ENCODE measurements at places on chromosomes 5 and 9. TPM values are rescaled to one million over a fixed set of nuclear protein-coding genes. Genes with fewer than 3 reads are reported as not detected.

GRCh38 chr5:82534986-82535385, 256.8 kb upstream of the RPS23 start:
- no peak for DNase-seq

Gene HMMR
- polyA plus RNA-seq: 19.7 TPM

GRCh38 chr9:4984171-4984620, 876 bp upstream of the JAK2 start:
- DNase-seq: no peak

Gene FAM169A
- polyA plus RNA-seq: 17.8 TPM

Gene CARD9
- polyA plus RNA-seq: 2.4 TPM

Gene NUTM2F
- polyA plus RNA-seq: not detected

GRCh38 chr5:10073441-10074104, 176.1 kb downstream of the ATPSCKMT start:
- DNase-seq: no peak

- no peak for DNase-seq
Observed at GRCh38 chr9:5631026-5631425, 2.1 kb downstream of the RIC1 start.

GRCh38 chr5:109299557-109299956, 110.2 kb downstream of the PJA2 start:
- DNase-seq: no peak

DNA sequence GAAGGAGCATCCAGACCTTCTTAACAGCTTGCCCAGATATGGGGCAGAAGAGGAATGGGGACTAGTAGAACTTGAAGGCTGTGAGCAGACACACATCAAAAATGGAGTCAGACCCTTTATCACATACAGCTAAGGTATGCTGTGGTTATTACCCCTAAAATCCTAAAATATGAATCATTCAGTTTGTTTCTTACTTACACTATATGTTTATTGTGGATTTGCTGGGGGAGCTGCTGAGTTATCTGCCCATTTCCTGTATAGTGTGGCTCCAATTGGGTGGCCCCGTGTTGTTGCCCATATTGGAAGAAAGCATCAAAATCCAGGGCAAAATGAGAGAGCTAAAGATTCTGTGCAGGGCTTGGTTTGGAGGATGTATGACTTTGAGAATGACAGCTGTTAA, 56.9 kb downstream of the AP3S1 start:
- DNase-seq: no peak

DNA sequence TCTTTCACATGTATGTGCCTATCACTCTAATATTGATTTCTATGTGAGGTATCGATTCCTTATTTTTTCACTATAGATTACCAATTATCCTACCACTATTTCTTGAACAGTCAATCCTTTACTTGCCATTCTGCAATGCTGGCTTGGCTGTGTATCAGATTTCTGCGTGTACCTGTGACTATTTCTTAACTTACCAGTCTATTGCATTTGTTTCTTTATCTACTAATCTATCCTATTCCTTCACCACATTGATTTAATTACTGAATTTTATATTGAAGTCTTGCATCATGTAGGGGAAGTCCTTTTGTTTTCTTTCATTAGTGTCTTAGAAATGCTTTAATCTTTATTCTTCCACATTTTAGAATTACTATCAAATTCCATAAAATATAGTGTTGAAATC, 684.8 kb downstream of the LRRC70 start:
- no peak for DNase-seq

Gene SLC46A2
- 0.21 TPM for polyA plus RNA-seq

Gene LRRC26
- not detected for polyA plus RNA-seq

GRCh38 chr5:118479285-118479684, 509.1 kb downstream of the DTWD2 start:
- DNase-seq: no peak

Gene PITX1
- not detected for polyA plus RNA-seq

Gene TGFBI
- polyA plus RNA-seq: 277 TPM

Gene TAF11L5
- polyA plus RNA-seq: not detected

- no peak for DNase-seq
Observed at GRCh38 chr5:135714126-135714894, 120.2 kb upstream of the SLC25A48 start.

GRCh38 chr5:1930880-1931603, 48.3 kb upstream of the IRX4 start:
- no peak for DNase-seq

Gene AGXT2
- 43.2 TPM for polyA plus RNA-seq

Gene SMIM3
- 22.9 TPM for polyA plus RNA-seq

DNA sequence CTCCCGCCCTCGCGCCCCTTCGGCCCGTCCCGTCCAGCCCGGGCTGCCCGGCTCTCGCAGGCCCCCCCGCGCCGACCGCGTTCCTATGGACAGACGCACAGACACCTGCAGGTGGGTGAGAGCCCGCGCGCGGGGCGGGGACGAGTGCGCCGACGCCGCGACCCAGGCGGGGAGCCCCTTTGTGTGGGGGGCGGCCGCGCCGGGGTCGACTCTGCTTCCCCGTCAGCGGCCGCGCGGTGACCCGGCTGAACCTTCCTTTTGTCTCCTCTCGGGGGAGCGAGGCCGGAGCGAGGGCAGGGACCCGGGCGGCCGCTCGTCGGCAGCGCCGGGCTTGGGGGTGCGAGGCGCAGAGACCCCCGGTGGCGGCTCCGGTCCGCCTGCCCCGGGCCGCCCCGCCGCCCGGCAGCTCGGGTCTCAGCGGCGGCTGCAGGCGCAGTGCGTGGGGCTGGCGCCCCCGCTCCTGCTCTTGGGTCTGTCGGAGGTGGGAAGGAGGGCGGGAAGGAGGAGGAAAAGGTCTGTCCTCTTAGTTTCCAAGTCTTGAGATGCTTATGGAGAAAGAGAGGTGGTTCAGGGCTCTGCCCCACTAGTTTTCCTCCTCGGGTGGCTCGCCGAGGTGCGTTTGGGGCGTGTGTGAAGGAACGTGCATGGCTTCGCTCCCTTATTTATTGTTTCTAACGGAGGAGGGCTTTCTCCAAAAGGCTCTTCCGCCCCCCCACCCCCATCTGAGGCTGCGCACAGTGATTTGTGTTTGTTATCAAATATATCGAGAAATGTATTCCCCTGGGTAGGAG, 576 bp downstream of the KIAA1958 start:
- peak; percentile 42 for DNase-seq

- DNase-seq: no peak
Observed at GRCh38 chr5:129904102-129904666, at the start of gene CHSY3. Gene CHSY3 (plus strand): TSS chr5:129904465.

Gene SLC45A2
- 0.40 TPM for polyA plus RNA-seq

GRCh38 chr5:6705959-6706358, 7.3 kb upstream of the TENT4A start:
- no peak for DNase-seq

Gene SPINK7
- 0.25 TPM for polyA plus RNA-seq

Gene DCAF12
- 64.7 TPM for polyA plus RNA-seq

- no peak for DNase-seq
Observed at GRCh38 chr9:93154293-93154903, 20.3 kb upstream of the NINJ1 start.

Gene GMCL2
- polyA plus RNA-seq: 0.08 TPM

Gene MYORG
- polyA plus RNA-seq: 7.6 TPM

DNA sequence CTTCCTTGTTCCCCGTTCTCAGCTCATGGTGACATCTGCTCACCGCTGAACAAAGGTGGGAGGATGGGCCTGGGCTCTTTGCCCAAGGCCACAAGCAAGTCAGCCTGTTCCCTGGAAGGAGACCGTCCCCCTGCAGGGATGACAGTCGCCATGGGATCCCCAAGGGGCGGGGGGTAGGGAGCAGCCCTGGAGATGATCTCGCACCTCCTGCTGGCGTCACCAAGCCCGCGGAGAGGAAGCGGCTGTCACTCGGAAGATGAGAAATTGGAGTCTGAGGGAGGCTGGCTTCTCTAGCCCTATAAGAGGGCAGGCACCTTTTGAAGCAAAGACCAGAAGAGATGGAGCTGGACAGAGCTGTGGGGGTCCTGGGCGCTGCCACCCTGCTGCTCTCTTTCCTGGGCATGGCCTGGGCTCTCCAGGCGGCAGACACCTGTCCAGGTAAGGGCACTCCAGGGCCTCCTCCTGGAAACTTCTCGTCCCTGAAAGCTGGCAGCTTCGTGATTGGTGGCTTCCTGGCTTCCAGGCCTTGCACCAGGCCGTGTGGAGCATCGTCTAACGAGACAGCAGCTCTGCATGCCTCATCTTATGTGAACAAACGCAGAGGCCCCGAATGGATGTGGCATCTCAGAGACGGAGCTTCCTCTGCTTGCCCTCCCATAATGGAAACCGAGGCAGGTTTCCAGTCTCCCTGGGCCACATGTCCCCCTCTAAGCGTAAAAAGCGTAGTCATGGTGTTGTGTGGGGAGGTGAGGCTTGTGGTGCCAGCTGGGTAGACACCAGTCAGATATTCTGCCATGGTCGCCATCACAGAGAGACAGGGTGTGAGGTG, at the start of gene FCN2:
TSS of gene FCN2 (plus strand) at position 327 of the 829 bp plus-strand sequence. CDS start at position 339, 12 bp downstream.
- no peak for DNase-seq

GRCh38 chr5:181191526-181192336, 13.3 kb downstream of the TRIM7 start:
- peak; percentile 90 for DNase-seq

Gene SHC3
- 3.2 TPM for polyA plus RNA-seq

- DNase-seq: no peak
Observed at GRCh38 chr5:68033961-68034571, 181.5 kb upstream of the PIK3R1 start.

GRCh38 chr9:93116072-93116961, 17.7 kb downstream of the NINJ1 start:
- DNase-seq: no peak

- no peak for DNase-seq
Observed at GRCh38 chr5:151159649-151160373, 2.2 kb upstream of the ANXA6 start.

DNA sequence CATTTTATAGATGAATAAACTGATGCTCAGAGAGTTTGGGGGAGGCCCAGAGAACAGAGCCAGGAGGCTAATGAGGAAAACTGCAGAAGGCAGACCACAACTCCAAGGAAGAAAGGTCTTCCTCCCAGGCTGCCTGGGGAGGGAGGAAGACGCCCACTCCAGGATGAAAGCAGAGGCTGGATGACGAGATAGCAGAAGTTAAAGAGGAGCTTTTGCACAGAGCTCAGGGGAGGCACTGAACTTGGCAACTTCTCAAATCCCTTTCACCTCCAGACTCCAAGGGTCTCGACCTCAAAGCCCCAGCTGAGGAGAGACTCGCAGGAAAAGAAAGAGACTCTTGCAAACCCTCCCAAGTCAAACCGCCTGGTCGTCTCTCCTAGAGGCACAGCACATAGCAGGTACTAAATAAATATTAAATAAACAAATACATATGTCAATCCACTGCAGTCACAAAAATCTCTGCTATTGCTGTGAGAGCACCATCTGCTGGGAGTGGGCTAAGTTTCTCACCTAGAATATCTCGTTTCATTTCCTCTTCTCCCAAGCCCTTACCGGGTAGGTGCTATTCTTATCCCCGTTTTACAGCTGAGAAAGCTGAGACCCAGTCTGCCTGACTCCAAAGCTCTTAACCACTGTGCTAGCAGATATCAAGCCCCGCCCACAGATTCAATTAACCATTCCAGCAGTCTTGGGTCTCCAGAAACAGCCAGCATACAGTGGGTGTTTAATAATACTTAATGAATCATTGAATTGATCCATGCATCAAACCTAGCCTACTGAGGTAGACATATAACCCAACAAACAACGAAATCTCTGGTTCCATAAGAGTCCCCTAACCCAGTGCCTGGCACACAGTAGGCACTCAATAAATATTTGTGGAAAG, 97.8 kb upstream of the HAND1 start:
- no peak for DNase-seq

- DNase-seq: no peak
Observed at GRCh38 chr9:33517373-33517772, 6.7 kb upstream of the ANKRD18B start.

DNA sequence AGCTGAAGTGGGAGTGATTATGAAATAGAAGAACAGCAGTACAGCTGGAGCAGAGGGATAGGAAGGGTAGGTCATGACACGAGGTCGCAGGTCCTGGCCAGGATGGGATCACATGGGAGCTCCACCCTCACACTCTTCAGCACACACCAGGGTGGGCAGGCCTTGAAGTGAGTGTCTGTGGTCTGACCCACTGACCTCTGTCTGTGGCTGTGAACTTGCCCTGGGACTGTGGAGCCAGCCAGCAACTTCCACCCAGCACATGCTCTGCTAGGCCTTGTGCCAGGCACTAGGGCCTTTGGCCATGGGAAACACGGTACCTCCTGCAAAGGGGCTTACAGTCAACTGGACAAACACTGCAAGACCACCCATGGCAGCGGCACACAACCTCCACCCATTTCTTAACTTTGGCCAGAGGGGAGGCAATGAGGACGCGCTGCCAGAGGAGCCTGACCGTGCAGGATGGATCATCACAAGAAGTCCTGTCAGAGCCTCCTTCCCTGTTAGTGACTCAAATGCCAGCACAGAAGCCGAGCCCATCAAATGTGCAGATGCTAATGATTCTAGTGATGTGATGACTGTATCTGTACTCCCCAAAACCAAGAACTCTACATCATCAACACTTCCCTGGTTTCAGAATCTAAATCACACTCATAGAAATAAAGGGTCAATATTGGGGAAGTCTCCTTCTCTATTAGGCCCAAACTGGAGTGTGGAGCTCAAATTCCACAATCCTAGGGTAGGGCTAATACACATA, 113.6 kb downstream of the DPYSL3 start:
- DNase-seq: no peak

Gene VCAN
- polyA plus RNA-seq: 336 TPM

Measured in right renal pelvis (tissue), 4 donors.